ENCODE measurements at places on chromosomes 7 and 10. TPM values are rescaled to one million over a fixed set of nuclear protein-coding genes. Genes with fewer than 3 reads are reported as not detected.

- DNase-seq = no peak
These were observed 164.6 kb downstream of the GRK5 start for GRCh38 chr10:119371704-119372663.

DNA sequence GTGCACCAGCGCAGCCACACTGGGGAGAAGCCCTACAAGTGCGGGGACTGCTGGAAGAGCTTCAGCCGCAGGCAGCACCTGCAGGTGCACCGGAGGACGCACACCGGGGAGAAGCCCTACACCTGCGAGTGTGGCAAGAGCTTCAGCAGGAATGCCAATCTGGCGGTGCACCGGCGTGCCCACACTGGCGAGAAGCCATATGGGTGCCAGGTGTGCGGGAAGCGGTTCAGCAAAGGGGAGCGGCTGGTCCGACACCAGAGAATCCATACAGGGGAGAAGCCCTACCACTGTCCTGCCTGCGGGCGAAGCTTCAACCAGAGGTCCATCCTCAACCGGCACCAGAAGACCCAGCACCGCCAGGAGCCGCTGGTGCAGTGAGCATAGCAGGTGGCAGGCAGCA is 12.9 kb downstream of the ZSCAN25 start:
- DNase-seq = no peak

- no peak for DNase-seq
These were observed 99.5 kb downstream of the FANK1 start for GRCh38 chr10:125995726-125996304.

DNA sequence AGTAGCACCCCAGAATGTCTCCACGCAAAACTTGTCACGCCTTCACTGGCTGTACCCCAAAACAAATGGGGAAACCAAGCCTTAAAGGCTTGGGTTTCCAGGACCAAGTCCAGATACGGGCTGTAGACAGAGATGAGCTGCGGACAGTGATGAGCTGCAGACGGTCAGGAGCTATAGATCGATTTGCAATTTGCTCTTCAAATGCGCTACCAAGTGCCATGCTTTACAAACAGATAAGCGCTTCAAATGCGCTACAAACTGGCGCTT is 658 bp upstream of the SGCE start:
- no peak for DNase-seq

DNA sequence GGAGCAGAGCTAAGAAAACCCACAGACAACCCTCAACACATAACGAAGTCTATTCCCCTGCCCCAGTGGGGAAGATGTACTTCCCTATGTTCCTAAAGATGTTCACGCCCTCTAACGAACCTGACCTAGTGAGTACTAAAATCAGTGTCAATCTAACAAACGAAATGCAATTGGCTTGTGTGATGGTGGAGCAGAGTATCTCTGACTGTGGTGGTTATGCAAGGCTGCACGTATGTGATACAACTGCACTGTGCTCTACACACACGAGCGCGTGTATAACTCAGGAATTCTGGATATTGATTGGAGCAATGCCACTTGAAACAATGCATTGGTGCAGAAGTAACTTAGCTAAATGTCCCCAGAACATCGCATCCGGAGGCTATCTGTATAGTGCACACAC is 1.3 kb downstream of the ANKRD16 start:
- no peak for DNase-seq

- no peak for DNase-seq
These were observed 3.6 kb downstream of the FOXI2 start for GRCh38 chr10:127740596-127740995.

DNA sequence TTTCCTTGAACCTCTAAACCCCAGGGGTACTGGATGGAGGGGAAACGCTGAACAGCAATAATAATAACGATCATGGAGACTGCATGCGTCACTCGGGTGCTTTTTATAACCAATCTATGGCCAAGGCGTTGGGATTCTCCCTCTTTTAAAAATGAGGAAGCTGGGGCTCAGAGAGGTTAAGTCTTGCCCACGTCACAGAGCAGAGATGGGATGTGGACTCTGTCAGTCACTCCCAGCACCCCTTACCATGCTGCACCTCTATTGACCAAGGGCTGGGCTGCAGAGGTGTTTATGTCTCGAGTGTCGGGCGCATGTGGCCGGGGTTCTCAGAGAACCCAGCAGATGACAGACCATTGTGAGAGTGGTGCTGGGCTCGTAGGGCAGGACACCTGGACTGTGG is 129.9 kb downstream of the CDH23 start:
- no peak for DNase-seq

DNA sequence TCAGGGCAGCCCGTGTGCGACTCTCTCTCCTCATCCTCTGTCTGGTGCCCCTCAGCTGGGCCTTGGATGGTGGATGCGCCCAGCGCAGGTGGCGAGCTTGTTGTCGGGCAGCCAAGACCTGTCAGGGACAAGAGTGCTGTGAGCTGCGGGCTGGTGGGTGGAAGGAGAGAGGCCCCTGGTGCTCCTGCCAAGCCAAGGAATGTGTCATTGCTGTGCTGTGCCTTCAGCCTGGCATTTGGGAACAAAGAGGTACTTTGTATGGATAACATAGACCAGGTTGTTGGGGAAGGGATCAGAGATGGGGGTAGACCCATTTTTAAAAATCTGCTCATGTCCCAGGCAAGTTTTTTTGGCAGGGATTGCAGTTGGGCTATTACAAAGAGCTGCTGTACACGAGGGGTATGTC is 120.9 kb downstream of the PKD1L1 start:
- no peak for DNase-seq

- no peak for DNase-seq
These were observed 36.5 kb downstream of the MCU start for GRCh38 chr10:72728462-72728861.

DNA sequence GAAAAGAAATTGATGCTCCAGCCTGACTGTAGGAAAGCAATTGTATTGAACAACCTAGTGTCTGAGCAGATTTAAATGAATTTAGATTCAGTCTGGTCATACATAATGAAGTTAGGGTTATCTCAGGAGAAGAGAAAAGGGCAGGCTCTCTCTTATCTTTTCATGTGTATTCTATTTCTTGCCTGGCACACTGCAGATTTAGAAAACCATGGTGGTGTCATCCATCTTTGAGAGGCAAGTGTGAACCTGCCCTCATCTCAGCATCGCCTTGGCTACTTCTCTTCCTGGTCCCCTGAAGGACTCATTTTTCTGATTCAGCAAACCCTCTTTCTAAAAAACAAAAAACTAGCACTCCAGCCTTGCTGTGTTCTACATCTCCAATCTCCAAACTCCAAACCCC is 137.7 kb downstream of the LRRC4 start:
- DNase-seq = no peak

- DNase-seq = no peak
These were observed 115.1 kb upstream of the RET start for GRCh38 chr10:42961796-42962109.

HILPDA gene
- total RNA-seq = 31.8 TPM

STEAP1 gene
- total RNA-seq = 5.8 TPM

EGFR gene
- total RNA-seq = 28.2 TPM

FAM25G gene
- not detected for total RNA-seq

NYAP1 gene
- 1.6 TPM for total RNA-seq

IL15RA gene
- total RNA-seq = 3.5 TPM

RHOBTB1 gene
- total RNA-seq = 45.8 TPM

PTN gene
- 91.1 TPM for total RNA-seq

MYH16 gene
- not detected for total RNA-seq

All from urinary bladder (tissue), 4 donors.